Aorta (tissue), 5 donors: ENCODE measurements at places on chromosomes 7 and 10. TPM values are rescaled to one million over a fixed set of nuclear protein-coding genes. Genes with fewer than 3 reads are reported as not detected.

- DNase-seq, result no peak
These were observed 7.8 kb downstream of the HTRA1 start for GRCh38 chr10:122468926-122469781.

DNA sequence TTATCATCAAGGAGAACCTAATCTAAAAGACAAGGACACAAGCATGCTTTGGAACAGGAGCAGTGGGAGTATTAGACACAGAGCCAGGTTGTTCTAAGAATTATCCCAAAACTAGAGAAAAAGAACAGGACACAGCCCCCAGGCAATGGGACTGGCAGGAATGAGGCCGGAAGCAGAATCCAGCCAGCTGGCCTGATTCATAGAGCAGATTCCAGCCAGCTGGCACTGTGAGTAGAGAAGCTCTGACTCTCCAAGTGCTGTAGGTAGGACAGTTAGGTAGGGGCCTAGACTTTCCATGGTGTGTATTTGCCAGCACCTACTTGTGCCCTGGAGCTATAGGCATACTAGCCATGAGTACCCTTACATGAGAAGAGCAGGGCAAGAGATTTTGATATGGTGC lies 13.3 kb upstream of the RAB18 start:
- DNase-seq, result no peak

DNA sequence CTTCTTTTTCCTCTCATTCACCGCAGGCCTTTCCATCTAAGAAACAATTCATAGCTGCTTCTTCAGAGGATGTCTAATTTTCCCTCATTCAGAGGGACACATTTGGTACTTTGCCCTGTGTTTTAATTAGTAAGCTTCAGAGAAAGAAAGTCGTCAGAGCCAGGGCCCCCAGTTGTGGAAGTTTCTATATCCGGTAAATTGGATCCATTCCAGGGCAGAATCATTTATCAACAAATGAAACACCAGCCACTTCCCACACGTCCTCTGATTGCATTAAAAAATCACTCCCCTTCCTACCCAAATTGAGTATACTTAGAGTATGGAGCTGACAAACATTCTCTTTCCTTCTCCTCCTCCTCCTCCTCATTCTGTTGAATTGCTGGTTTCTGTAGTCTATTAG lies 205.8 kb upstream of the HDAC9 start:
- no peak for DNase-seq

GRCh38 chr10:119112056-119112455 lies 8.1 kb downstream of the DENND10 start:
- no peak for DNase-seq

- no peak for DNase-seq
These were observed 418.7 kb downstream of the GLRX3 start for GRCh38 chr10:130554701-130555410.

DNA sequence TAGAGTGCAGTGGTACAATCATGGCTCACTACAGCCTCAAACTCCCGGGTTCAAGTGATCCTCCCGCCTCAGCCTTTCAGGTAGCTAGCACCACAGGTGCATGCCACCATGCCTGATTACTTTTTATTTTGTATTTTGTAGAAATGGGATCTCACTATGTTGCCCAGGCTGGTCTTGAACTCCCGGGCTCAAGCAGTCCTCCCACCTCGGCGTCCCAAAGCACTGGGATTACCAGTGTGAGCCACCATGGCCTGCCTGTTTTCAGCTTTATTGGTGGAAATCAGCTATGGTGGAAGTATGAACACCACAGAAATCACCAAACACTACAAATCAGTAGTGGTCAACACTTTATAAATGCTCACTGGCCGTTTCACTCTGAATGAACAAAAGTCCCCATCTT lies 299.9 kb upstream of the LYZL1 start:
- no peak for DNase-seq

DNA sequence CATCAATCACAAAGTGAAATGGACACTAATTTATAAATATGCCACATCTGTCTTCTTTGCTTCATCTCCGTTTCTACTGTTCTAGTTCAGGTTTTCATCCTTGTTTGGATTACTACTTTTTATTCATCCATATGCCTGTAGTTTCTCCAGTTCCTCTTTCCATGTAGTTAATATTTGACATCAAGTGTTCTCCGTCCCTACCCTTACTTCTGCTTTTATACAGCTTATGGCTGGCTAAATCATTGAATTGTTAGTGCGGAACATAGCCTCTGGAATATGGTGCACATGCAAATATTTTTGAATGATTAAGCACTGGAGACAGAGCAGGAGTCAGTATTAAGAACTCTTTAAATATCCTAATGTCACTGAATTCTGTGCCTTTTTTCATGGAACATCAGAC lies 230.0 kb upstream of the PPP1R3A start:
- no peak for DNase-seq

DNA sequence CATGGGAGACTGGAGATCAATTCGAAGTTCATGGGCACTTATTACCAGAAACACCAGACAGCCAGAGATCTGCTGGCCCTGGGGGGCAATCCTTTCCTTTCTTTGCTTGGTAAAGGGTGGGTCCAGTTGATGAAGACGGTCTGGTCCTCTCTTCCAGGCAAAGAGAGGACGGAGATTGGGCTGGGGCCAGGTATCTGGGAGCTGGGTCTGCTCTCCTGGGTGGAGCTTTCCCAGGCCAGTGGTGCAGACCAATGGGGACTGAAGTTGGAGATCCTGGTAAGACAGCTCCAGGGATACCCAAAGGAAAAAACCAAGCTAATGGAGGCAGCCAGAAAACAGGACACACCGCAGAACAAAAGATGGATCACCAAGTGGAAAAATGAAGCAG lies 18.3 kb downstream of the NOD1 start:
- no peak for DNase-seq

DNA sequence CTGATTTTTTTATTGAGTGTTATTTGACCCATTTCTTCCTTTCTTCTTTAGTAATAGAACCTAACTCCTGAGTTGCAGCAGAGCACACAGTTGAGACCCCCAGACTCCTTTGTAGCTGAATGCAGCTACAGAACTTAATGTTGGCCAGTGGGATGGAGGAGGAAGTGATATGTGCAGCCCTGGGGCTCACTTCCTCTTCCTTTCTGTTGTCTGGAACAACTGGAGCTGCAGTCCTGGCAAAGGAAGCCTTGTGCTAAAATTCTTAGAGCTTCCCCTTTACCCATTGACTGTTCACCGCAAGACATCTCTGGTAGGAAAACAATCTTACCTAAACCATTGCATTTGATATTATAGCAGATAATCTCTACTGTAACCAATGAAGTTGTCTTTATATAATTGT lies 86.6 kb downstream of the ITGB8 start:
- DNase-seq, result peak; percentile 55

DNA sequence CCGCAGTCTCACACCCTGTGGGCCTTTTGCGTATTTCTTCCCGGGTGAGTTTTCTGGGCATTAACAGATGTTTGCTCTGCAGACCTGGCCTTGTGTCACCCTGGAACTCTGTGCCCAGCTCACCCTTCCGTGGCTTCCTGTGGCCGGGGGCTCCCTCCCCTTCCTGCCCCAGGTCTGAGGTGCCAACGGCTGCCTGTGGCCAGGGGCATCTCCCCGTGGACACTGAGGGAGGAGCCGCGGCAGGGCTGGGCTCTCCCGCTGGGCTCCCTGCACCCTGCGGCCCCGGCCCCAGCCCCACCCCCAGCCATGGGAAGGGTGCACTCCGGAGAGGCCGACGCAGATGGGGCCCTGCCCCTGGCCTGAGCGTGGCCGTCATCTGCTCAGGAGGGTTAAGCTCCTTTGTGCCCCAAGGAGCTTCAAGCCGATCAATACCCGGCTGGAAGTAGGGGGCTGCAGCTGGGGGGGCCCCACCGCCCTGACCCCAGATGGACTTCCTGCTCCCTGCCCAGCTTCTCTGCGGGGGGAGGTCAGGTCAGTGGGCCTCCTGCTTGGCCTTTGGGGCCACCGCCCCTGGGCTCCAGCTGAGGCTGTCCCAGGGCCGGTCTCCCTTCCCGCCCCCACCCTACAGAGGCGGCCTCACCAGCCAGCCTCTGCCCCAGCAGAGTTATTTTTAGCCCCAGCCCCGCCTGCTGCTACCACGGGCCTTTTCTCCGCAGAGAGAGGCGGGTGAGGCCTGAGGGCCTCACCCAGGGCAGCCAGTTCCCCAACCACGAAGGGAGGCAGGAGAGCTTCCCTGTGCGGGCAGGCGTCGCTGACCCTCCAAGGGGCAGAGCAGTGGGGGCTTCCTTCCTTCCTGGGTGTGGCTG lies 24.2 kb downstream of the PWWP2B start:
- peak; percentile 92 for DNase-seq

DNA sequence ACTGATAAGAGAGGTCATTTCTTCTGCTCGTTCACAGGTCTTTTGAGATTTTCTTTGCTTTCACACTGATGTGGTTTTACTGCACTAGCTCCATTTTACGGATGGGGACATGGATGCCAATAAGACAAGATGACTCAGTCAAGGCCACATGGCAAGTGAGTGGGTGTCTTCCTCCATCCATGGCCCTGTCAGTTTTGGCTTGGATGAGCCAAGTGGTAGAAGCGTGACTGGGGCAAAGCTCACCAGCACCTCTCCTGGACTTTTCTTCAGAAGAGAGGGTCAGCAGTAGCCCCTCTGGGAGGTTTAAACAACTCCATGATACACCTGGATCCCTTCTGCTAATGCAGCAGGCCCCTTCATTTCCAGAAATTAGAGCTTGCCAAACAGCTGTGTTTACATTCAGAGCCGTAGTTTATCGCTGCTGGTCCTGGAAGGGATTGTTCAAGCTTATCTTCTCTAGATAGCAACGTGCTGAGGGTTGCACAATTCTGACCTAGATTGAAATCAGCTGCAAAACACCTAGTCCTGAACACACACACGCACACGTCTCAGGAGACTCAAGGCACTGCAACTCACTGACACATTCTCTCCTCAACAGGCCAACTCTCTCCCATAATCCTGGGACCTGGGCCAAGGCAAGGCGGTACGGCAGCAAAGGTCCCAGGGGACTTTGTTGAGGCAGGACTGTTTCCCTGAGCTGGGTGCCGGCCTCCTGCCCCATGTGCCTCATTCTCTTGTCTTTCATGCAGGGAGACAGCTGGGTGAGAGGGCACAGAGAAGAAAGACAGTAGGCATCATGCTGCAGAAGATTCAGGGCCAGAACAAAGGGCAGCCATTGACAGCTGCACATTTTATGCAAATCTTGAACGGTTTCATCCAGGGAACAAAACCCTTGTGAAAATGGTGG lies 14.2 kb upstream of the PDCD4 start:
- DNase-seq, result no peak

DNA sequence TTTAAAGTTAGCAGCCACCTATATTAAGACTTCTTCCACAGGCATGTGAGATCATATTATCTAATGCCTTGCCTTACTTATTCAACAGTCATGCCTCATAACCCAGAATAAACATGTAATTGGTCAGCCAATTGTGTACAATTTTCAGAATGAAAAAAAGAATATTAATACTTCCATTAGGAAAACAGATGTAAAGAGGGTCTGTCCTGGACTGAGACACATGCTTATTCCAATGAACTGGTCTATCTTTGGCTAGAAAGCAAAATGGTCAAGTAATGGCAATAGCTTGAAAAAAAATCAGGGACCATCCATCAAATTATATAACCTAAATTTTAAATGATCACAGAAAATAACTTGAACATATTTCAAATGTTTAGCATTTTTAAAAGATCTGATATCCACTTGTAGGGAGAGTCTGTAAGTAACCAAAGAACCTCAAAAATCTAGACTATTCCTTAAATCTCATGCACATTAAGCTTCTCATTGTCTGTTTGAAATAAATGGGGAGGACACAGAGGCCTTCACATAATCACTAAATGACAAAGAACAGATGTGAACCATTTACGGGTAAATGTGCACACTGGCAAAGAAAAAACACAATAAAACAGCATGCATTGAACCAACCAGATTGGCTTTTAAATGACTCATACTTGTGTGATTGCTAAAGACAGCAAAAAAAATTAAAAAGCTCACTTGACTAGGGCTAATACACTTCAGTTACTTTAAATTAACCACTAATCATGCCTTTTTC lies 568.8 kb upstream of the PCDH15 start:
- no peak for DNase-seq

DNA sequence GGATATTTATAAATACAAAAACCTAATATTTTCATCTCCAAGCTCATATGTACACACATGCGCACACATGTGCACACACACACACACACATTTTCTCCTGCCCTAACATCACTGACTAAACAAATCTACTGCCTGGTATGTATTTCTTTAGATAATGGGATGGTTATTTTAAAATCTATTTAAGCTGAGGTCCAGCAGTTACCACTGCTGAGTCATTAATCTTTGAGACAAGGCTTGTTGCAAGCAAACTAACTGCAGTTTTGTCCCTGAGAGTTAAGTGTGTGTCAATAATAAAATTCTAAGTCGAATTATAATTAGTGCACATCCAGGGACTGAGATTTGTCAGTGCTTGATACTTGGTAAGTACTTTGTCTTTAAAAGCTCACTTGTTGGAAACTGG lies 135.1 kb downstream of the VPS50 start:
- no peak for DNase-seq

DNA sequence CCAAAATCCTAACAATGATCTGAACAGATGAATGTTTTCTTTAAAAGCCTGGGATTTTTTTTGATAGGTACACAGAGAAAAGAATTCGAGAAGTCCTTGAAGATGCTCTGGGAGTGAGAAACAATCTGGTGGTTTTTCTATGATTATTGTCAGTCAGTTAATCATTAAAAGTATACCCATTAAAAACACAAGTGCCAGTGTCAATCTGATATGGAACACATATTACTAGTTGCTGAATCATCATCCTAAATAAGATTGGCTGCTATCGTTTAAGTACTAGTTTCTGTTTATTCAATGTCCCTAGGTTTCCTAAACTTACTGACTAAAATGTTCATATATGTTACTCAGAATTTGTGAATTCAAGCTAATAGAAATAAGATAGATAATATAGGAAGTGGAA lies 16.1 kb downstream of the COL28A1 start:
- DNase-seq, result no peak

DNA sequence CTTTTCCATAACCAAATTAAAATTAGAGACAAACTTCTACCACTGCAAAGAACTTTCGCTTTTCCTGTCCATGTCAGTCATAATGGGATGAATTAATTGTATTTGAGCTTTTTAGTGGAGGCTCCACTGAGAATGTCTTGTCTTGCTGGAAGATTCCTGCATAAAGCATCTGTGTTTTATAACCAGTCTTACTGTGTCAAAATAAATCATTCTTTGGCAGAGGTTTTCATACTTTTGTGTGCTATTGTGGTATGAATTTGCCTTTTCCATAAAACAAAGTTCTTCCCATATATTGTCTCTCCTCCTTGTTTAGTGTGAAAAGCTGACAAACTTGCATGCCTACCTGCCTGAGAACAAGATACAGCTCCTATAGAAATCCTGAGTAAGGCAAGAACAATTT lies 124.8 kb upstream of the CCDC6 start:
- DNase-seq, result no peak

- no peak for DNase-seq
These were observed 60.5 kb downstream of the GTF2IRD1 start for GRCh38 chr7:74514131-74514591.

- no peak for DNase-seq
These were observed 26.2 kb upstream of the CDCA7L start for GRCh38 chr7:21971780-21972396.

Gene GDF2
- not detected for total RNA-seq

Gene OR2A1
- 0.16 TPM for total RNA-seq

Gene AKR1C8
- total RNA-seq, result 0.30 TPM

Gene AGR2
- total RNA-seq, result not detected

Gene CPXM2
- total RNA-seq, result 169 TPM

Gene TMEM184A
- total RNA-seq, result not detected

Gene WEE2
- total RNA-seq, result not detected

Gene TMEM72
- not detected for total RNA-seq

Gene ZCWPW1
- total RNA-seq, result 2.2 TPM

Gene GLUD1
- total RNA-seq, result 107 TPM

Gene DGKI
- total RNA-seq, result 6.8 TPM

Gene SPDYE1
- not detected for total RNA-seq

Gene SPAM1
- not detected for total RNA-seq

Gene TAC1
- total RNA-seq, result not detected

Gene TMEM248
- total RNA-seq, result 101 TPM

Gene SFRP5
- total RNA-seq, result 3.7 TPM
